CD4-positive, alpha-beta memory T cell (primary cell): ENCODE measurements at places on chromosomes 13 and 19.

DNA sequence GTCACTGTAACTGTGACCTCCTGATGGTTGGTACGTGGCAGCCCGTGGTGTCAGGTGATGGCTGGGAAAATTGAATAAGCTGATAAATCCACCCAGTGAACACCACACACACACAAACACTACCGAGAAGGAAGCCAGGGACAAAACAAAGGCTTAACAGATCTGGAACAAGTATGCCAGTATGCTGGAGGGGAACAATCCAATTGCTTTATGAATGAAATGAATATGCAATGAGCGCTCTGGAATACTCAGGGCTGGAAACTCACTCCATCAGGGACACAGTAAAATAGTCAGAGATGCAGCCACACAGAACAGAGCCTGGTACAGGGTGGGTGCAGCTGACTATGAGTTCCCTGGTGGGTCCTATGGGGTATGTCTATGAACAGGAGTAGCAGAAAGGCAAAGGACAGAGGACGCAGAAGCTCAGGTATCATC lies 16.7 kb downstream of the TMTC4 start:
- H3K4me3 ChIP-seq: no peak overlapping the region
- no peak for DNase-seq
- H3K36me3 ChIP-seq: peaks cover 7% of the 10 kb centered on the region
- peaks cover 17% of the 10 kb centered on the region for H3K4me1 ChIP-seq

- no peak overlapping the region for H3K27ac ChIP-seq
- H3K36me3 ChIP-seq: peaks cover 8% of the 10 kb centered on the region
- H3K4me1 ChIP-seq: no peaks in the 10 kb centered on the region
- DNase-seq: no peak
Observed at GRCh38 chr13:113602291-113602988, 17.9 kb downstream of the TFDP1 start.

DNA sequence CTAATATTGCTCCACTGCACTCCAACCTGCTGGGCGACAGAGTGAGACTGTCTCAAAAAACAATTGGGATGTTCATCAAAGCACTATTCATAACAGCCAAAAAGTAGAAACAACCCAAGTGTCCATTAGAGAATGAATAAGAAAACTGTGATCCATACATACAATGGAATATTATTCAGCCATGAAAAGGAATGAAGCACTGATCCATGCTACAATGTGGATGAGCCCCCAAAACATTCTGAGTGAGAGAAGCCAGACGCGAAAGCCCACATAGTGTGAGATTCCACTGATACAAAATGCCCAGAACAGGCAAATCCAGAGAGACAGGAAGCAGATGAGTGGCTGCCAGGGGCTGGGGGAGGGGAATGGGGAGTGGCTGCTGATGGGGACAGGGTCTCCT lies 16.0 kb downstream of the KLF2 start:
- H3K27me3 ChIP-seq: no peaks in the 10 kb centered on the region
- H3K27ac ChIP-seq: no peak overlapping the region
- DNase-seq: no peak

DNA sequence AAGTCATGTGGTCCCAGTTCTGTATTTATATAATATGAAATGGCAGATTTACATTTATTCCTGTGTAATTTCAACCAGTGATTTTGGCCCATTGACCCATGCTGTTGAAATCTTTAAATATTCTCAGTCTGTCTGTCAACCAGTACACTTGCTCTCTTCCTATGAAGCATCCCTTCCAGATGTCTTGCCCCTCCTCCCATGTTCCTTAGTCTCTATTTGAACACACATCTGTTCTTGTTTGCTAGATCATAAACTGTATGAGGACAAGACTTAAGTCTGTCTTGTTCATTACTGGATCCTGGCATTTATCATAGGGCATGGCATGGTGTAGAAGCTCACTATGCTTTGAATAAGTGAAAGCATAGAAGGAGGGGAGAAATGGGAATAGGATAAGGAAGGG lies 34.9 kb downstream of the STARD13 start:
- no peaks in the 10 kb centered on the region for H3K36me3 ChIP-seq
- DNase-seq: no peak
- H3K27me3 ChIP-seq: no peaks in the 10 kb centered on the region
- H3K4me1 ChIP-seq: no peaks in the 10 kb centered on the region
- H3K4me3 ChIP-seq: no peak overlapping the region

GRCh38 chr19:58284199-58284598 lies 5.4 kb downstream of the ZNF8 start:
- H3K27me3 ChIP-seq: no peaks in the 10 kb centered on the region
- DNase-seq: no peak
- peaks cover 36% of the 10 kb centered on the region for H3K36me3 ChIP-seq
- no peak overlapping the region for H3K4me3 ChIP-seq
- H3K27ac ChIP-seq: no peak overlapping the region

- DNase-seq: no peak
- H3K4me1 ChIP-seq: peaks cover 20% of the 10 kb centered on the region
- no peak overlapping the region for H3K27ac ChIP-seq
Observed at GRCh38 chr19:34925278-34925855, 1.3 kb upstream of the ZNF30 start.

DNA sequence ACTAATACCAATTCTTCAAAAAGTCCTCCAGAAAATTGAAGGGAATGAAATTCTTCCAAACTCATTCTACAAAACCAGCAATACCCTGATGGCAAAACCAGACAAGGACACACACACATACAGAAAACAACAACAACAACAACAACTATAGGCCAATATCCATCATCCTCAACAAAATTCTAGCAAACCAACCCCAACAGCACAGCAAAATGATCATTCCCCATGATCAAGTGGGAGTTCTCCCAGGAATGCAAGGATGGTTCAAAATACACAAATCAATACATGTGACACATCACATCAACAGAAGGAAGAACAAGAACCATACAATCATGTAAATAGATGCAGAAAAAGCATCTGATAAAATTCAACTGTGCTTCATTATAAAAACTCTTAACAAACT lies 18.7 kb upstream of the ZNF181 start:
- no peaks in the 10 kb centered on the region for H3K36me3 ChIP-seq
- no peak overlapping the region for H3K4me3 ChIP-seq

GRCh38 chr19:31145007-31145406 lies 204.2 kb downstream of the TSHZ3 start:
- no peak overlapping the region for H3K4me3 ChIP-seq
- H3K4me1 ChIP-seq: no peaks in the 10 kb centered on the region
- no peaks in the 10 kb centered on the region for H3K36me3 ChIP-seq
- no peak for DNase-seq

DNA sequence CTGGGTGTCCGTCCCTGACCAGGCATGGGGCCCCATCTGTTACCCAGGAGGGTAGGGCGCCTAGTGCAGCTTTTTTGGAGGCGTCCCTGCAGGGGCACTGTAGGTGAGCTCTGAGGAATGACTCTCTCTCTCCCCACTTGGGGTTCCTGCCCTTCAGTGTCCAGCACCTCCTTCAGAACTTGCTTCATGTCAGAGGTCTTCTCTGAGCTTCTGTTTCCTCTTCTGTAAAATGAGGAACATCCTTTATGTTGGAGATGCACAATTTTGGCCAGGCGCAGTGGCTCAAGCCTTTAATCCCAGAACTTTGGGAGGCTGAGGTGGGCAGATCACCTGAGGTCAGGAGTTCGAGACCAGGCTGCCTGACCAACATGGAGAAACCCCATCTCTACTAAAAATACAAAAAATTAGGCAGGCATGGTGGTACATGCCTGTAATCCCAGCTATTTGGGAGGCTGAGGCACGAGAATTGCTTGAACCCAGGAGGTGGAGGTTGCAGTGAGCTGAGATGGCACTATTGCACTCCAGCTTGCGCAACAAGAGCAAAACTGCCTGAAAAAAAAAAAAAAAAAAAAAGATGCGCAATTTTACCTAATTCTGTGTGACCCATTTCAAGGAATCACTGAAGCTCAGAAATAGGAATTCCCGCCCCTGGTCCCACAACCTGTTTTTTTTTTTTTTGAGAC lies 15.2 kb upstream of the PIK3R2 start:
- no peaks in the 10 kb centered on the region for H3K4me1 ChIP-seq
- no peak for DNase-seq
- peaks cover 52% of the 10 kb centered on the region for H3K36me3 ChIP-seq
- H3K27ac ChIP-seq: no peak overlapping the region
- no peak overlapping the region for H3K4me3 ChIP-seq

DNA sequence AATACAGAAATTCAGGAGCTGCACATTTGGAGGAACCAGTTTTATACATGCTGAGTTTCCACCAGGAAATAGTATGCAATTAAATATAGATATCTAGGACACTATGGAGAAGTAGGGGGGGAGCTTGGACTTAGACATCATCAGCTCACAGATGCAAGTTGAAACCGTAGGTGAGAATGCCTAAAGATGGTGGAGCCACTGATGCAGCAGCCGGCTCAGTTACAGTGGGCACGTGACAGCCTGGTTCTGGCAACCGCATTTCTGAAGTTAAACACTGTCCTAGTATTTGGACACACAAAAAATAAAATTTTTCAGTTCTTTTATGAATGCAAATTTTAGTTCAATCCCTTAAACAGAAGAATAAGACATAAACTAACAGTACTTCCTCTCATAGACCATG lies 91.5 kb upstream of the FRY start:
- no peak overlapping the region for H3K27ac ChIP-seq
- no peaks in the 10 kb centered on the region for H3K4me1 ChIP-seq
- no peak overlapping the region for H3K4me3 ChIP-seq

GRCh38 chr13:112066624-112067004 lies 335 bp upstream of the SOX1 start:
- H3K4me3 ChIP-seq: no peak overlapping the region
- peak; percentile 41 for DNase-seq
- H3K36me3 ChIP-seq: no peaks in the 10 kb centered on the region
- H3K4me1 ChIP-seq: peaks cover 7% of the 10 kb centered on the region
- peaks cover 32% of the 10 kb centered on the region for H3K27me3 ChIP-seq
